ENCODE measurements at places on chromosomes 13 and 19. TPM values are rescaled to one million over a fixed set of nuclear protein-coding genes. Genes with fewer than 3 reads are reported as not detected.

GRCh38 chr19:50626011-50626410 lies 13.7 kb downstream of the SYT3 start:
- DNase-seq, result no peak

- DNase-seq, result no peak
Measured at GRCh38 chr19:15550929-15551292, 42.6 kb downstream of the CYP4F22 start.

GRCh38 chr13:111474136-111475002 lies 153.9 kb downstream of the TEX29 start:
- DNase-seq, result peak; percentile 49

DNA sequence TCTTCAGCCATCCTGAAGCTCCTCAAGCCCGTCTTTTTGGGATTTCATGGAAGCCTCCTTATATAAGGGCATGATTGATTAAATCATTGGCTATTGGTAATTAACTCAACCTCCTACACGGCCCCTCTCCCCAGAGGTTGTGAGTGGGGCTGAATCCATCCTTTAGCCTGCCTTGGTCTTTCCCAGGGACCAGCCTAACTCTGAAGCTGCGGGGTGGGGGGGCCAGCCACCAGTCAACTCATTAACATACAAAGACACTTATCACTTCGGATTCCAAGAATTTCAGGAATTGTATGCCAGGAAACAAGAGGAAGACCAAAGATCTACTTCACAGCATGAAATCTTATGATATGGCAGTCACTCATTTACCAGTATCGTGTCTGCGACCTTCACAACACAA lies 9.9 kb downstream of the COL4A1 start:
- DNase-seq, result no peak

- DNase-seq, result no peak
Measured at GRCh38 chr19:38684078-38684861, 36.8 kb downstream of the ACTN4 start.

DNA sequence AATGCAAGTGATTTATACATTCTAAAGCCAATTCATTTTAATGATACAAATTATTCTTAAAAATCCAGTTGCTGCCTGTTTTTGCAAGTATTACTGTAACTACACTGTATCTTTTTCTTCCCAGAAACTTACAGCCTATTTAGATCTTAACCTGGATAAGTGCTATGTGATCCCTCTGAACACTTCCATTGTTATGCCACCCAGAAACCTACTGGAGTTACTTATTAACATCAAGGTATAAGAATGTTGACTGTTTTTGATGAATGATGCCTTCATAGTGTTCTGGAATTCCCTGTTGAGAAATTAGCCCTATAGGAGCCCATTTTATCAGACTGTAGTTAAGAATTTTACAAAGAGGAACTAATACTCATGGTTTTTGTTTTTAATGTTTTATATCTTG lies 25.0 kb downstream of the ITM2B start:
- no peak for DNase-seq

DNA sequence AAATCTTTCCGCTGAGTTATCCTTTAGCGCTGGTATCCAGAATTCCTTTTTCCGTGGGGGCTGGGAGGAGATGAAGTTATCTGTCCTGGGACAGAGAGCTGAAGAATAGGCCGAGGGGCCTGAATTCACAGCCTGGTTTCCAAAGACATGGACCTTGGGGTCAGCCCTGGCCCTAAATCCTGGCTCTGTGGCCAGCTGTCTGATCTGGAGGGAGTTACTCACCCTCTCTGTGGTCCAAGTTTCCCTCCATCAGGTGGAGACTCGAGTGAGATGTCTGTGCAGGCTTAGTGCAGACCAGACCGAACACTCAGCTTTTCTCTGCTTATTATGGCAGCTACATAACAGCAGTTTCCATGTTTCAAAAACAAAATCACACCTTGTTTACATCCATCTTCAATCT lies 59.6 kb downstream of the CDADC1 start:
- DNase-seq, result no peak

ARRDC5 gene
- not detected for polyA plus RNA-seq

ZNF98 gene
- polyA plus RNA-seq, result 6.9 TPM

DNA sequence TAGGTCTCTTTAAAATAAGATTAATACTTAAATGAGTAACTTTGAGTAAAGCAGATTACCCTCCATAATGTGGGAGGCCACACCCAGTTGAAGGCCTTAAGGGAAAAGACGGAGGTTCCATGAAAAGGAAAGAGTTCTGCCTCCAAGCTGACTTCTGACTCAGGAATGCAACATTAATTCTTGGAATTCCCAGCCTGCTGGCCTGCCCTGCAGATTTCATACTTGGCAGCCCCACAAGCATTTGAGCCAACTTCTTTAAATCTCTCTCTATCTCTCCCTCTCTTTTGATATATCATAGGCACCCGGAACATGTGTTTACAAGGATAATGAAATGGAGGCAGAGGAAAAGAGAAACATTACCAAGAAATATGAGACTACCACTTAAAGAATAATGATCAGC lies 902.3 kb upstream of the MIR17HG start:
- peak; percentile 12 for DNase-seq

DNA sequence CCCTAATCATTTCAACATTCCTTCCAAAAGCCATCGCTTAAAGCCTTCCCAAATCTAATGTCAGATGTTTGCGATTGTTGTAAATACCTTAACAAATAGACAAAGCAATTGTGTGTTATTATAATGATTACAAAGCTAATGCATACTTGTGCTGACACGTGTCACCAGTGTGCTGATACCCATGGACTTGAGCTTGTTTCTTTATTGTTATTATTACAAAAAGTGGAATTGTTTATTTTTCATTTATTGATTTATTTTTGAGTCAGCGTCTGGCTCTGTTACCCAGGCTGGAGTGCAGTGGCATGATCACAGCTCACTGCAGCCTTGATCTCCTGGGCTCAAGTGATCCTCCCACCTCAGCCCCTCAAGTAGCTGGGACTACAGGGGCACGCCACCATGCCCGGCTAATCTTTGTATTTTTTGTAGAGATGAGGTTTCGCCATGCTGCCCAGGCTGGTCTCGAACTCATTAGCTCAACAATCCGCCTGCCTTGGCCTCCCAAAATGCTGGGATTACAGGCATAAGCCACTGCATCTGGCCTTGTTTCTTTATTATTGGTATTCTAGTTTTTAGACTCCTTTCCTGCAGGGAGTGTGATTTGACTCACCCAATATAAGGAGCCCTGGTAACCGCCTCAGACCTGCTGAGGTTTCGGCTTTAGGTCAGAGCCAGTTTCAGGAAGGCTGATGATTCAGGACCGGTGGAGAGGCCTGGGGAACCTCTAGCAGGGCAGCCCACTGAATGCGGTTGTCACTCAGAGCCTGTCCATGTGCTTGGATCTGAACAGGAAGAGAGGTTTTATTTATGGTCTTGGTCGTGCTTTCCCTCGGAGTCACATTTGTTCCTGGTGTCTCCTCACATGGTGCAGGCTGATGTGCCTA lies 2.1 kb upstream of the FBXO17 start:
- no peak for DNase-seq

VAV1 gene
- 2.3 TPM for polyA plus RNA-seq

- no peak for DNase-seq
Measured at GRCh38 chr19:3374369-3375112, 8.2 kb downstream of the NFIC start.

- no peak for DNase-seq
Measured at GRCh38 chr13:52447815-52448552, 2.5 kb downstream of the VPS36 start.

MUC16 gene
- 0.16 TPM for polyA plus RNA-seq
